Activated naive CD4-positive, alpha-beta T cell treated with anti-CD3 and anti-CD28 coated beads, Interleukin-2, amount 10 ng/mL, durations not matched to agents 5 hours and 36 hours (primary cell): ENCODE measurements at places on chromosomes 1 and 21. TPM values are rescaled to one million over a fixed set of nuclear protein-coding genes. Genes with fewer than 3 reads are reported as not detected.

Gene TEX38
- not detected for total RNA-seq

Gene CFAP141
- total RNA-seq, result not detected

Gene BSND
- total RNA-seq, result not detected

Gene FPGT
- total RNA-seq, result 6.9 TPM

Gene COL6A2
- 11.6 TPM for total RNA-seq

Gene SUCO
- total RNA-seq, result 31.3 TPM

Gene PTPRC
- 837 TPM for total RNA-seq

Gene OLFML3
- 0.35 TPM for total RNA-seq

Gene FCER1G
- 2.9 TPM for total RNA-seq

Gene SLC45A3
- not detected for total RNA-seq

Gene MIXL1
- total RNA-seq, result not detected

Gene C1orf167
- total RNA-seq, result not detected

Gene ADAMTS5
- total RNA-seq, result not detected

Gene PBX1
- total RNA-seq, result 0.05 TPM

Gene PRAMEF26
- not detected for total RNA-seq

Gene OR2T33
- total RNA-seq, result not detected

Gene TIAM1
- total RNA-seq, result 62.4 TPM

Gene GJB4
- not detected for total RNA-seq

Gene SLC1A7
- total RNA-seq, result not detected

Gene FAAH
- total RNA-seq, result 6.2 TPM

Gene CAMSAP2
- total RNA-seq, result 0.94 TPM

Gene CHI3L1
- not detected for total RNA-seq

Gene LCE1B
- not detected for total RNA-seq

Gene PYHIN1
- 22.1 TPM for total RNA-seq

Gene AMY2A
- total RNA-seq, result not detected

Gene PEAR1
- 0.31 TPM for total RNA-seq

Gene ELAVL4
- total RNA-seq, result not detected

Gene NUDT4B
- 0.48 TPM for total RNA-seq

Gene BTBD8
- 2.4 TPM for total RNA-seq

Gene LCE1C
- not detected for total RNA-seq

Gene PRDM16
- total RNA-seq, result 6.0 TPM

Gene DCLRE1B
- 11.1 TPM for total RNA-seq

Gene C1orf226
- not detected for total RNA-seq

Gene TRIM63
- total RNA-seq, result 0.39 TPM

Gene PLPPR5
- total RNA-seq, result not detected

Gene UBE2U
- not detected for total RNA-seq

Gene PRMT2
- 142 TPM for total RNA-seq

Gene FAM78B
- 0.18 TPM for total RNA-seq

Gene SASS6
- 10.3 TPM for total RNA-seq

Gene CHIA
- not detected for total RNA-seq

Gene GPR37L1
- total RNA-seq, result not detected

Gene HMGCS2
- total RNA-seq, result not detected

Gene ZNF692
- 44.4 TPM for total RNA-seq

Gene C4BPB
- total RNA-seq, result 3.0 TPM

Gene F5
- total RNA-seq, result 9.3 TPM

Gene LACTBL1
- total RNA-seq, result not detected

Gene SLAMF9
- not detected for total RNA-seq

Gene LCE1F
- total RNA-seq, result not detected

Gene SPRR3
- total RNA-seq, result not detected

Gene MAPKAPK2
- 58.5 TPM for total RNA-seq

Gene GRHL3
- not detected for total RNA-seq

Gene TPTE
- not detected for total RNA-seq

Gene MTARC1
- not detected for total RNA-seq

Gene LCE1D
- total RNA-seq, result not detected

Gene OR2M7
- total RNA-seq, result not detected

Gene GREM2
- 0.99 TPM for total RNA-seq

Gene MMP23B
- 4.2 TPM for total RNA-seq
